Hindlimb muscle (tissue), 1 donor: ENCODE measurements at places on chromosomes 3 and 15. TPM values are rescaled to one million over a fixed set of nuclear protein-coding genes. Genes with fewer than 3 reads are reported as not detected.
A peak's percentile ranks its signal among the peaks of the same experiment; 100 is the strongest.

The AHSG gene
- 0.45 TPM for polyA plus RNA-seq

The ENTPD3 gene
- 0.71 TPM for polyA plus RNA-seq

The FOXL2 gene
- polyA plus RNA-seq = not detected

The SLC24A5 gene
- 0.14 TPM for polyA plus RNA-seq

GRCh38 chr15:39921274-39921638, 1.2 kb upstream of the GPR176 start:
- no peak for DNase-seq

- peak; percentile 12 for DNase-seq
Measured at GRCh38 chr3:117439812-117440211, 730.2 kb downstream of the TUSC7 start.

DNA sequence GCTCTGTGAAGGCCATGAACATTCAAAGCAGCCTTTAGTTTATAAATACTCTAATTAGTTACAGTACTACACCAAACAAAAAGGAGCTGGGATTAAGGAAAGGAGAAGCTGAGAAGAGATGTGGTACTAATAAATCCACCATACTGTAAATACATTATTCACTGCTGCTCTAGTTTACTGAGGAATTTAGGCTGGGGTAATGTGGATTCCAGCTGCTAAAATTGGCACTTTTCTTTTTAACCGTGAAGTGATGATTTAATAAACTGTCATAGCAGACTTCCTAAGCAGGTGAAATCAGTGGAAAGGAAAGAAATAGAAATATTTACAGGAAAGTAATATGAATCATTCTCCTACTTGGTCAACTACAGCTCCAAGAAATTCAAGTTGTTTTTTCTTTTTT, 88.7 kb downstream of the TFG start:
- peak; percentile 81 for DNase-seq

DNA sequence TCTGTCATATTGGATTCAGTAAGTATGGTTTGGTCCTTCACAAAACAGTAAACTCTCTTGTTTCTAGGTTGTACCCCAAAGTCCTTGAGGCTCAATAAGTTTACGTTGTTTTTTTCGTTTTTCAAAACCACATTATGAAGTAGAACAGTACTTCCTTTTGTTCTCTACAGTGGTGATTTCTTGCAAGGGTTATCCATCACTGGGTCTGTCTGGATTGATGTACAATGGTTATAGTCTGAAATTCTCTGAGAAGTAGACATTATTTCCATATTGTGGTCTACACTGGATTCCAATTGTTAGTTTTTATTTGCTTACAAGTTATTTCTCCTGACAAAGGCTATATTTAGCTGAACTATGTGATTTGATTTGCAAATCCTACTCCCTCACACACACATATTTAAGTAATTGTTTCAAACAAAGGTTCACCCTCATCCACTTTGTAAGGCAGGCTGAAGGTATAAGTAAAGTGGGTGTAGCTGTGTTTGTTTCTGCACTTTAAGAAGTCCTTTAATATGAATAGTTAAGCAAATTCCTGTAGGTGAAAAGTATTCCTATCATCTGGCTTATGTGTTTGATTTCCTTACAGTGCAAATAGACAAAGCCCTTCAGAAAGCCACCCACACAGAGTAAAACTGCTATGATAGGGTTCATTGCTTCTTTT, 64.2 kb upstream of the MME start:
- DNase-seq = no peak

DNA sequence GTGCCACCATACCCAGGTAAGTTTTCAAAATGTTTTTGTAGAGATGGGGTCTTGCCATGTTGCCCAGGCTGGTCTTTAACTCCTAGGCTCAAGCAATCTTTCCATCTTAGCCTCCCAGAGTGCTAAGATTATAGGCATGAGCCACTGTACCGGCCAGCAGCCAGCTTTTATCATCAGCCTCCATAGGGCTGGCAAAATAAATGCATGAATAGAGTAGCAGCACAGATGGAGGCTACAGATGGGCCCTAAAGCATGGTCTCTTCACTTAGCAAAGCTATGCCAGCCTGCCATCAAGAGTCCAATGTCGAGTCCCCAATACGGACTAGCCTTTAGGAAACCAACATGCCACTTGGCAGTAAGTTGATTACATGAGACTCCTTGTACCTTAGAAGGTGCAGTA, 63.8 kb downstream of the CNTN3 start:
- no peak for DNase-seq

GRCh38 chr3:68876112-68876713, 56.1 kb downstream of the TAFA4 start:
- DNase-seq = peak; percentile 56

DNA sequence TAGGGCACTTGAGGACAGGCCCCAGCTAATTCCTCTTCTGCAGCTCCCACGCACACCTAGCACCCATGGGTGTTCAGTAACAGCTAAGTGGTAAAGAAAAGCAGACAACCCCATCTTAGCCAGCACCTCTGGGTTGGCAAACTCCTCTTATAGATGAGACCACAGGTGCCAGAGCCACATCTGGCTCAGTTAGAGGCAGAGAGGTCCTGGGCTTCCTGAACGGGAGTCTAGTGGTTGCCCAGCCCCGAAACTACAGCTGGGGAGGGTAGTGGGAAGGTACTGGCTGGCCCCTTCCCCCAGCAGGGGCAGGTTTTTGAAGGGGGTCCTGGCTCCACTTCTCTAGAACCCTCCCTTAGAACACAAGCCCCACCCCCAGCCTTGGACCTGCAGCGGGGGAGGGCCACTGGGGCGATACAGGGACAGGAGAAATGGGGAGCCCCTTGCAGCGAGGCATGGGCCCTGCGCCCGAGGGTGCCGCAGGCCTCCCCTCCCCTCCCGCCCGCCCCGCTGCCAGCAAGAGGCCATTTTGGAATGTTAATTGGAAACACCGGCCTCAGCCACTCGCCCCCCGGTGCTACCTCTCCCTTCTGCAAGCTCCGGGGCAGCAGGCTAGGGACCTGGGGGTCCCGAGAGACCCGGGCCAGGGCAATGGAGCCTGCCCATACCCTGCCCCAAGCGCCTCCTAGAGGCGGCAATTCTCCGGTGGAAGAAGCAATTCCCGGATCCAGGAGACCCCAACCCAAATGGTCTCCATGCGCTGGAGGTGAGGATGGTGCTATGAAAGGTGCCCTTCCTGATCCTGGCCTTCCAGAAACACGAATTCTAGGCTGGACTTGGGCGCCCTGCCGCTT, 1.5 kb downstream of the DUSP7 start:
- no peak for DNase-seq

- no peak for DNase-seq
Measured at GRCh38 chr15:62935300-62936081, 107.1 kb upstream of the TPM1 start.
